ENCODE measurements at places on chromosomes 1 and 21.

DNA sequence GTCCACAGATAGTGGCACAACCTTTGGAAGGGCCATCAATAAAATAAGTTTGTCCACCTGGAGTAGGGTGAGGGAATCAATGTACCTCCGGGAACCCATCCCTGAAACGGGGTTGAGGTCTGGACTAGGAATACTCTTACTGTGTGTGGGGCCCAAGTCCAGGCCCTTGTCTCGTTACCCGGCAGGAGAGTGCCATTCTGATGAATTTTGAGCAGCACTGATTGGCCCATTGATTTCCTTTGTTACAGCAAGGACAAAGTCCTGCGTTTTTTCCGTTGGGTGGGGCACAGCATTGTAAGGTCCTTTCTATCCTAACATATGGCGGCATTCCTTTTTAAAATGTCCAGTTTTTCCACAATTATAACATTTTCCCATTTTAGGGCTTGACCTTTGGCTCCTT is 75.2 kb downstream of the AXDND1 start:
- DNase-seq: no peak

DNA sequence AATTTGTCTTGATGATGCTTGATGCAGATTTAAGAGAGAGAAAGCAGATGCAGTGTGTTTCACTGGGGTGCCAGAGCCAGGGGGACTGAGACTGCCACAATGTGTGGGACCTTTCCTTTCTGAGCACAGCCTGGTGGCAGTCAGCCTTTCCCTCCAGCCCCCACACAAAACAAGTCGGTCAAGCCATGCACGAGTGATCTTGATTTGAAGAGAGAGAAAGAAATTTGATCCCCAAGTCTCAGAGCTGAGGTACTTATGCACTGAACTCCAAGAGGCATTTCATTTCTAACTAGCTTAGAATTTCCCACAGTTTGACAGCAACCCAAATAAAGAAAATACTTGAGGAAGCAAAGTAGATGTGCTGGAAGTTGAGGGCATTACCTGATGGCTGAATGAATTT is 193.8 kb downstream of the ST6GALNAC3 start:
- no peak for DNase-seq

- DNase-seq: no peak
Measured at GRCh38 chr1:43569175-43569574, 38.5 kb downstream of the PTPRF start.

DNA sequence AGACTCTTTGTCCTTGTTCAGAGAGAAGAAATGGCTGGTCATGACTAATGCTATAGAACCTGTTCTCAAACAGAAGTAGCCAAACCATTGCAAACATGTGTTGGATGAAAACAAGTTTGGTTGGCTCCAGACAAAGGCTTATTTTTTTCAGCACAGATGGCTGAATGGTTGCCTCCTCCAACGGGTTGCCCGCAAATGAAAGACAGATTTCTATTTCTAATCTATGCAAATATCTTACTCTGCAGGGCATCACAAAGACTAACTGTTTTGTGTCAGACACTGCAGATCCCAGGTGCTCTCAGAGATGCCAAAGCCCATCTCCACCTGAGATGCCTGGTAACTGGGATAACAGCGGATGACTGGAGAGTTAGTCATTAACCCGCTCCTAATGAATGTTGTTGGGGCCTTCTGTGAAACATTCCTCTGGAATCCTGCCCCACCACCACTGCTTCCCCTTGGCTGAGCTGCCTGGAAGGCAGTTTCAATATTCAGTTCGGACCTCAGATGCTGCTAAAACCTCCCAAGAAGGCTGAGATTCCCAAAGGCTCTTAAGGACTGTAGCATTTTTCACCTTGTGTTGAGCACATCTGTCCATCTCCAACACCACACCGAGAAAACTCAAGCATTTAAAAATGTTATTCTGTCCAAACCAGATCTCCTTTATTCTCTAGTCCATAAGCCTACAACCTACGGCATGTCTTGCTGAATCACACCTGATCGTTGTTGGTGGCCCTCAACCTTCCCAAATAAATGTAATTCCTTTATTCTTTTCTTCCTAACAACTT is 104.4 kb downstream of the PTPN14 start:
- no peak for DNase-seq

- DNase-seq: no peak
Measured at GRCh38 chr1:47682786-47683350, 245.0 kb downstream of the FOXD2 start.

DNA sequence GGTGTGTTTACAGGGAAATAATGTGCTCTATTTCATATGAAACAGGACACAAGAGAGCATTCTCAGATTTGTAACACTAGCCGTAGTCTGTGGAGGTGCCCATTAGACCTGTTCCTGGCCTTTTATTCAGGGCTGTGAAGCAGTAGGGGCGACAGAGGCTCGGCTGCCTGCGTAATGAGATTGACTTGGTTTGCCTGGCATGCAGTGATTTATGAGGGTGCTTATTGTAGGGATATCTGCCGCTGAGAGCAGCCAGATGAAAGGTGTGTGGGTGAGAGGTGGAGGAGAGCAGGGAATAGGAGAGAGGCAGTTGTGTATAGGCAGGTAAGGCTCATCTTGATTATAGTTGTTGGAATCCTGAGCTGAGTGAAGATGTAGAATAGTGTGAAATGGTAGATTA is 51.3 kb downstream of the DNAJC6 start:
- no peak for DNase-seq

- no peak for DNase-seq
Measured at GRCh38 chr1:214416858-214417257, 134.5 kb downstream of the PTPN14 start.

DNA sequence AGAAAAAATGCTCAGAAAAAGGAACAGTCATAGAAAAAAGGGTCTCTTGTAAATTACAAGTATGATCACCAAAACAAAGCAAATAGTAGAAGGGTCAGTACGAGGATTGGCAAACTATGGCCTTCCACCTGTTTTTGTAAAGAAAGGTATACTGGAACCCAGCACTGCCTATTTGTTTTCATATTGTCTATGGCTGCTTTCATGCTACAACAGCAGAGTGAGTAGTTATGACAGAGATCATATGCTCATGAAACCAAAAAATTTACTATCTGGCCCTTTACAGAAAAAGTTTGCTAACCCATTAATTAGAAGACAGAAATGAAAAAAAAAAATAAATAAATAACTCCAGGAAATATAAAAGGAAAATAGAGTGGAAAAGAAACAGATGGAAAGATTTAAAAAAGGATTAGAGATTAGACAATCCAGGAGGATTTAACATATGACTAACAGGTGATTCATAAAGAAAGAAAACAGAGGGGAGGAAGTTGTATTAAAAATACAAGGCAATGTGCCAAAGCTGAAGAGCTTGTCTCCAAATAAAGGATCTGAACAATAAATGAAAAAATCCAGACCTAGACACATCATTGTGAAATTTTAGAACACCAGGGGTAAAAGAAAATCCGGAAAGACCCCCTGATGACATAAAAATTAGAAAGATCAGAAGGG is 108.5 kb upstream of the SERTAD4 start:
- no peak for DNase-seq

- DNase-seq: no peak
Measured at GRCh38 chr1:90922202-90922601, 99.6 kb downstream of the ZNF644 start.

DNA sequence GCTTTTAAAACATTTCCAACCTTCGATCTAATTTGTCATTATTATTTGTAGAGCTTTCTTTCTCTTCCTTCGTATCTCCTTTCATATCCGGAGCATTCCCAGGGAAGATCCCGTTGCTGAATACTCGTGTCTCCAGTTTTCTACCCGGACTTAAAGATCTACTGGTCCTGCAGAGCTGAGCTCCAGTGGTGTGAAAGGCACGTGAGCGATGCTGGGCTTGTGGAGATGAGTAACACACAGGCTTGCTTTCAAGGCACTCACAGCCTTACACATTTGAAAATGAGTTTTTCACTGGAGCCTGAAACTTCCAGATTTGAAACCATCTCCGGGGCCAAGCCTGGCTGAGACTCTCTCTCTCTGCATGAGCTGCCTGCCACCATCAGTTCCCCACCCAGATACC is 428.3 kb downstream of the KIF26B start:
- no peak for DNase-seq

DNA sequence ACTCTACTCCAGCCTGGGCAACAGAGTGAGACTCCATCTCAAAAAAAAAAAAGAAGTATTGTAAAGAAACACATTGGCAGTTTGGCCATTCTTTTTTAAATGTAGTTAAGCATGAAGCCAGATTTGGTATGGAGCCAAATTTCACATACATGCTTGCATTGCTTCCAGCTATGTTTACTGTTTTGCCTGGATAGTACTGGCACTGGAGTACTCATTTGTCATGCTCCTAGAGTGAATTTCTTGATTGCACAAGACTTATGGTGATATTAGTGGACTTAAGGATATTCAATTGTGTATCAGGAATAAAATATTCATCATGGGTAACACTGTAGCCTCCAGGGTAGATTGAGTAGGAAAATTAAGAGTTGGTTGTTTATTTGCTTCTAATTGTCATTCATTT is 24.5 kb upstream of the SLC9A1 start:
- DNase-seq: no peak

DNA sequence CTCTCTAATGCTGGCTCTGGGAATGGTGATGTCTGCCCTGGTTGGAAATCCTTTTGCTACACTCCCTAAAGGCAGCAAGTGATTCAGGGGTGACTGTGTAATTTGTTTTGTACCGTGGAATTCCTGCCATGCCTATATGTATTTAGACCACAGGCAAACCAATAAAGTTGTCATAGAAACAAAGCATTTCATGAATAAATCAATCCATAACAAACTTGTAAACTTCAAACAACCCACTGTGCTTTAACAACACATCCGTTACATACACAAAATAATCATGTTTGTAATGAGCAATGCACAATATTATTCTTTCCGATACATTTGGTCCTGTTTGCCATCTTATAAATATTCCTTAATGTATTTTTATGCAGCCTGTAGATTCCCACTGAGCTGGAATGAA is 330.3 kb upstream of the SNX7 start:
- no peak for DNase-seq

- no peak for DNase-seq
Measured at GRCh38 chr1:237282208-237282783, 240.3 kb downstream of the RYR2 start.

DNA sequence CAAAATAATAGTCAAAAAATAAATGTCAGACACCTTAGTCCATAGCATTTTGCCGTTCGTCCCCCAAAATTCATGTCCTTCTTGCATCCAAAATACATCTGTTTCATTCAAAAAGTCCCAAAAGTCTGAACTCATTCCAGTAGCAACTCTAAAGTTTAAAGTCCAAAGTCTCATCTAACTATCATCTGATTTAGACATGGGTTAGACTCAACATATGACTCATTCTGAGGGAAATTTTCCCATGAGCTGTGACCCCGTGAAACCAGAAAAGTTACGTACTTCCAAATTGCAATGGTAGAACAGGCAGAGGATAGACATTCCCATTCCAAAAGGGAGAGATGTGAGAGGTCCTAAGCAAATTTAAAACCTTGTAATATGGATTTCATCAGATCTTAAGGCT is 48.6 kb upstream of the CACHD1 start:
- DNase-seq: no peak

DNA sequence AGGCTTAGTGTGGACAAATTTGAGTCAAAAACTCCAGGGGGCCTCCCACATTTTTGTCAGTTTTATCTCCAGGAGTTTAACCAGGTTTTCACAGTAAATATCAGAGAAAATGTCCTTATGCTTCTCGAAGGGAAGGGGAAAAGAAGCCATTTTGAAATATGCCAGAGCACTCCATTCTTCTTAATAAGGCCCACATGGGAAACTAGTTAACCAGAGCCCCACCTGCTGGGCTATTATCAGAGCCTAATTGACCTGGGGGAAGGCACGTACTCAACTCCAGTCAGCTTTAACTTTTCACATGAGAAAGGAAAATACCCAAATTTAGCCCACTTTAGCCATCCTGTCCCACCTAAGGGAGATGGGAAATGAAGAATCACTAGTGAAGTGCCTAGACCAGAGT is 296.3 kb downstream of the PTBP2 start:
- DNase-seq: no peak

GRCh38 chr1:119909890-119910596 is 13.7 kb upstream of the ADAM30 start:
- DNase-seq: no peak

- DNase-seq: no peak
Measured at GRCh38 chr1:159040893-159041724, 31.4 kb downstream of the IFI16 start.

- DNase-seq: no peak
Measured at GRCh38 chr1:64474133-64474532, 4.2 kb downstream of the CACHD1 start.

DNA sequence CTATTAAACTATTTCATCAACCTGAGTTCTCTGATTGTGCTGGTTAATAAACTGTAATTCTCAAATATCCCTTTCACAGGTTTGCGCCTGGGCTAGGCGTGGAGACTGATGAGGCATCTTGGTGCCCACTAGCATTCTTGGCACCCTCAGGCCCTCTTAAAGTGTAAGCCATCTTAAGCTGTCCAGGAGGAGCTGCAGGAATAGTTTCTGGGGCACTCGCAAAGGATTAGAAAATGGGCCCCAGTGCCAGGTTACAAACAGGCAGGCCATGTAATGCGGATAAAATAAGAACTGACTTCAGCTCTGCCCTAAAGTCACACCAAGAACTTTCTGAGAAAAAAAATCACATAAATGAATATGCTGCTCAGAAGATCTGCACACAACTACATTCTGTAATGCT is 1.1 kb downstream of the CASQ2 start:
- DNase-seq: no peak

- DNase-seq: no peak
Measured at GRCh38 chr1:171939740-171940139, 98.4 kb downstream of the DNM3 start.

DNA sequence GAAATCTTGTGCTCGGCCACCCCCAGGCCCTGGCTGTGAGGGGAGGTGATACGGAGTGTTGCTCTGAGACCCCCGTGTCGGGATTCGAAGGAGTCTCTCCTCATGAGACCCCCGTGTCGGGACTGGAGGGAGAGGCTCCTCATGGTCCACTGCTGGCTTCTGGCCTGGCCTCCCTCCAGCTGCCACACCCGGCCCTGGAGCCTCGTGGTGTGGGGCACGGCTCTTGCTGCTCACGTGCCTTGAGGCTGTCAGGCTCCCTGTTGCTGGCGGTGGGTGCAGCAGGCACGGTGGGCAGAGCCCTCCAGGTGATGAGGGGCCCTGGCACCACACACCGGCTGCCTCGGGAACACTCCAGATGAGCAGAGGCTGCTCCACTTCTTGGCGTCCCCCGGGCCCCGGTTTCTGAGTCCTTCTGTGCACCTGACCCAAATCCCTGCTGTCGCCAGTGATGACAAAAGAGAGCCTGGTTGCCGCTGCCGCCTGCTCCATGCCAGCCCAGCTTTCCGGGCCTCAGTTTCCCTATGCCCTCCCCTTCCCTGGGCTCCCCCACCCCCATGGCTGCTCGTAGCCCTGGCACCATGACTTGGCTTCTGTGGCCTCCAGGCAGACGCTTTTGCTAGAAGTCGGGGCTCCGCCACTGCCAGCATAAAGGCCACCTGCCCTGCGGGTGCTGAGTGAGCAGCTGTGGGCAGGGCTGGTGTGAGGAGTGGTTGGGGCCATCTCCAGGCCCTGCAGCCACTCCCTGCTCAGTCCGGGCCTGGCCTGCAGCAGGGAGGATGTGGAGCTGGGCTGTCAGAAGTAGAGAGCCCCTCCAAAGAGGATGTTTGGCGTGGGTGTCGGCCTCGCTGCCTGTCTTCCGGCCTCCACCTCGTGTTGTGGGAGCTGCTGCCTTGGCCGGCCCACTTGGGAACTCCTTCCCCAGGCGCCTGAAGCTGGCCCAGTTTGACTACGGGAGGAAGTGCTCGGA is 11.8 kb downstream of the TMEM240 start:
- DNase-seq: no peak
